RPMI8226 (cell line): ENCODE measurements at places on chromosomes 5 and 9.

- DNase-seq = peak; percentile 60
Measured at GRCh38 chr9:136170006-136170901, 34.7 kb downstream of the LHX3 start.

- no peak for DNase-seq
Measured at GRCh38 chr5:40823459-40823858, 11.6 kb downstream of the RPL37 start.

DNA sequence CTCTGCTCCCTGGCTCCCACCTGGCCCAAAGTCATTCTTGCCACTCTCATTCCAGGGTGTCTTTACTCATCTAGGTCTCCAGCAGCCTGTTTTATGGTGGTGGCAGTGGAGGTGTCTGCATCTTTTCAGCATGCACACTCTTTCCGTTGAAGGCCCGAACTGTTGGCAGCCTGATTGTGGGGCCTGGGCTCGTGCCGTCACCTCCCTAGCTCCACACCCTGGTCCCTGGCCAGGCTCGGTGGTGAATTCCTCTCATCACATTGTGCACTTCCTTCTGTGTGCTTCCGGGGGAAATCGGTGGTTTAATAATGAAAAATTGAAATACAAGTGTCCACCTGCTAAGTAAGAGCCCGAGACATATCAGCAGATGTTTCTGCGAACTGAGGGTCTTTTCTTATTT is 214.3 kb downstream of the TRIO start:
- no peak for DNase-seq

- DNase-seq = no peak
Measured at GRCh38 chr5:124948754-124949275, 202.4 kb upstream of the ZNF608 start.

- DNase-seq = no peak
Measured at GRCh38 chr5:133962801-133963476, 5.5 kb downstream of the C5orf15 start.

GRCh38 chr9:126297661-126298060 is 29.0 kb upstream of the MVB12B start:
- DNase-seq = no peak

DNA sequence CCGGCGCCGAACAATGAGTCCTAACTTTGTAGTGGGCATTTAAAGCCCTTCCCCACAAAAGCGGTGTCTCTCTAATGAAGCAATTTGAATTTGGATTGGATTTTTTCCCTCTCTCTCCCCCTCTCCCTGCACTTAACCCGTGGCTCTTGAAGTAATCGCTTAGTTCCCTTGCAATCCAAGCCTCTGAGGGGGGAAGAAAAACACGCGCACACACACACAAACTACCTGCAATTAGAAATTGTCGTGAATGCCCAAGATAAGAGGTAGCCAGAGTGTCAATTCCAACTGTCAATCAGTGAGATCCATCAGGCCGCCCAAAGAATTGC is 1.2 kb downstream of the LHX6 start:
- no peak for DNase-seq

- DNase-seq = no peak
Measured at GRCh38 chr5:116756531-116756930, 181.9 kb upstream of the SEMA6A start.

DNA sequence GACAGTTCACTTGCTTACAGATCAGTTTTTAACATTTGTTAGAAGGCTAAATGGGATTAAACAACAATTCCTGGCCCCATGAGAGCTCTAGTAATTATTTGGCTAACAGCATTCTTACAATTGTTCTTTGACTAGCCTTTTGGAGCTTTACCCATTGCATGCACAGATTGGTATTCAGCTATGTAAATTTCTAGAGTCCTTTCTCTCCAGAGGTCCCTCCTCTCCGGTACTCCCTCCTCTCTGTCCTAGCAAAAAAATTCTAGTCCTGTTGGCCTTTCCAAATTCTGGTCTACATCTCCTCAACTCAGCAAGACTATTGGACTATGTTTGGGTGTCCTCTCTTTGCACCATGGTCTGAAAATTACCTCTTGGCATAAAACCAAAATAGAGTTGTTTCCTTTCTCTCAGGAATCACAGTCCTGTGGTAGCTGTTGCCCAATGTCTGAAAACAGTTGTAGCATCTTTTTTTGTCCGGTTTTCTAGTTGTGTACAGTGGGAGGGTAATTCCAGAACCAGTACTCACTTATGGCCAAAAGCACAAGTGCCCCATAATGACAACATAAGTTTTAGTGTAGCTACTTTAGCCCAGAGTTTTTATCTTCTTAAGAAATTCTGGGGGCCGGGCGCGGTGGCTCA is 18.1 kb downstream of the SAR1B start:
- DNase-seq = no peak
